ENCODE measurements at places on chromosomes 16 and 17.

DNA sequence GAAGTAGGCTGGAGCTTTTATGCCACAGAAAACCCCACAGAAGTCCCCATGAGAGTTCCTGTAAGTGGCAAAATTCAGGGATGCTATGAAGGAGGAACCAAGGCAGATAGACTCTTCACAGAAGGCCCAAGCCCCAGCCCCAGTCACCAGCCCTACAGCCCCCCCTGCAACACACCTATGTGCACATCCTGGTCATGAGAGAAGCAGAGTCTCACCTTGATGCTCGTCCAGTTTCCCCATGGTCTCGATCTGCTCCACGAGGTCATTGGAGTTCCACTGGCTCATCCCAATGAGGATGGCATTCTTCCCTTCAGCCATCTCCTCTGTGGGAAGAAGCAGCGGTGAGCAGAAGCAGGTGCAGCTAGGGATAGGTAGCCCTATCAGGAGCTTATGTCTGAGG, 31.2 kb downstream of the PITPNM3 start:
- DNase-seq, result no peak

DNA sequence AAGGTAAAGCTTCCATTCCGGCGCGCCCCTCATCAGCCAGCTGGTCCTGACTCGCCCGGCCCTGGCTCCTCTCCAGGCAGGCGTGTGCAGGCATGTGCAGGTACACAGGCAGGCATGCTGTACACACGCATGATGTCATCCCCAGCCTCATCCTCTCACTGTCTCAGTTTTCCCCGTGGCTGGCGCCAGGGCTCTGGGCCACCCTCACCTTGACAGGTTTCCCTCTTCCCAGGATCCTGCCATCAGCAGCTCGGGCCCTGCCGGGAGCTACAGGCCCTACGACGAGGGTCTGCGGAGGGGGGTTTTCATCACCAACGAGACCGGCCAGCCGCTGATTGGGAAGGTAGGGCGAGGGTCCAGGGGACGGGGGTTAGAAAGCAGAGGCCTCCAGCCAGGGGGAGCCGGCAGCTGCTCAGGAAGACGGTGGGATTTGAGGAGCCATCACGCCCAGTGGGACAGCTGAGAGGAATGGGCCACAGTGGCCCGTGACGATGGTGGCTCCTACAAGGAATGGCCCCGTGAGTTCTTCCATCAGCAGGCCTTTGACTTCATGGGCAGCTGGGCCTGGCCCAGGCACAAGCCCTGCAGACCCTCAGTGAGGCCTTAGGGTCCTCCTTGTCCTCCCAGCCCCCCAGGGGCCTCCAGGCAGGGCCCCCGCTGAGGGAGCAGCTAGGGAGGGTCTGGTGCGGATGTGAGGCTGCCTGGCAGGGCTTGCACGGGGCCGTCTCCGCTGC, 8.5 kb downstream of the GAA start:
- no peak for DNase-seq

- DNase-seq, result no peak
Observed at GRCh38 chr16:80060470-80060869, 459.9 kb upstream of the MAF start.

DNA sequence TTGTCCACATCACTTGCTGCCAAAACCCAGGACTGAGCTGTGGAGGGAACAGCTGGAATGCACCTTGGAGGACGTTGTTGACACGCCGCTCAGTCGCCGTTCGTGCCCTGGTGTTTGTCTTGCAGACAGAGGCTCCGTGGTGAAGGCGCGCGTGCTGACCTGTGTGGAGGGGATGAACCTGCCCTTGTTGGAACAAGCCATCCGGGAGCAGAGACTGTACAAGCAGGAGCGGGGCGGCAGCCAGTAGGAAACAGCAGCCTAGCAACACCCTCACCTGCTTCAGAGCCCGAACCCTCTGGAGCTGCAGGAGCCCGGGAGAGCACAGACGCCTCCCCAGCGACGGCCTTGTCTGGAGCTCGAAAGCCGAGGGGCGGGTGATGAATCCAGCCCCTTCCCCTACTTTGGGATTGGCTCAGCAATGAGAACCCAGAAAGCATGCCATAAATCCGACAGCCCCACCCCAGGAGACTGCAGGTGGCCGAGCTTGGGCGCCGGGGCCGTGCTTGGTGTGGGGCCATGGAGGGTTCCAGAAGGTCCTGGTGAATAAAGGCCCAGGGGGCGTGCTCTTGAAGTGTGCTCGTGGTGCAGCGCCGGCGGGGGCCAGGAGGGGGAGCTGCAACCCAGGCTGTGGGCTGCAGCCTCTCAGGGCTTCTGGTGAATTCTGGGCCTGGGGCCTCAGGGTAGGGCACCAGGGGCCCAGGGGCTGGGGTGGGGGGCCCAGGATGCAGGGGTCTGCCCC, 470 bp upstream of the CDK3 start:
- DNase-seq, result no peak

All from stimulated activated CD8-positive, alpha-beta memory T cell treated with anti-CD3 and anti-CD28 coated beads, Interleukin-15, amount 100 ng/mL, for 4 hours (primary cell).